ENCODE measurements at places on chromosomes 4 and X.

- no peak for DNase-seq
These were observed 234.3 kb downstream of the ZNF674 start for GRCh38 chrX:46310815-46311497.

GRCh38 chr4:16126714-16127113, 42.9 kb upstream of the PROM1 start:
- DNase-seq, result no peak

- DNase-seq, result no peak
These were observed 554.9 kb downstream of the PPP4R3C start for GRCh38 chrX:26908218-26908617.

DNA sequence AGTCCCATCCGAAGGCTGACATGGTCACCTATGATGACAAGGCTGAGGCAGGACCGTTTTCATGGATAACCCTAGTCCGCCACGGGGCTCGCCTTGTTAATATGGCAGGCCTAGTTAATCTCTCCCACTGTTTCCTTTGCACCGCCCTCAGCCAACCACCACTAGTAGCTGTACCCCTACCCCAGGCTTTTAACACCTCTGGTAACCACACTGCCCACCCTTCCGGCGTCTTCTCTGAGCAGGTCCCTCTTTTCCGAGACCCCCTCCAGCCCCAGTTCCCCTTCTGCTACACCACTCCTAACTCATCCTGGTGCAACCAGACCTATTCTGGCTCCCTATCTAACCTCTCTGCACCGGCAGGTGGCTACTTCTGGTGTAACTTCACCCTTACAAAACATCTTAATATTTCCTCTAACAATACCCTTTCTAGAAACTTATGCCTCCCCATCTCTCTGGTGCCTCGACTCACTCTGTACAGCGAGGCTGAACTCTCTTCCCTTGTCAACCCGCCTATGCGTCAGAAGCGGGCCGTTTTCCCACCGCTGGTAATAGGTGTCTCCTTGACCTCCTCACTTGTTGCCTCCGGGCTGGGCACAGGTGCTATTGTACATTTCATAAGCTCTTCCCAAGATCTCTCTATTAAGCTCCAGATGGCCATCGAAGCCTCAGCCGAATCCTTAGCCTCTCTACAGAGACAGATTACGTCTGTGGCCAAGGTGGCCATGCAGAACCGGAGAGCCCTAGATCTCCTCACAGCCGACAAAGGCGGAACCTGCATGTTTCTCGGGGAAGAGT, 964.4 kb downstream of the RPA4 start:
- DNase-seq, result no peak

DNA sequence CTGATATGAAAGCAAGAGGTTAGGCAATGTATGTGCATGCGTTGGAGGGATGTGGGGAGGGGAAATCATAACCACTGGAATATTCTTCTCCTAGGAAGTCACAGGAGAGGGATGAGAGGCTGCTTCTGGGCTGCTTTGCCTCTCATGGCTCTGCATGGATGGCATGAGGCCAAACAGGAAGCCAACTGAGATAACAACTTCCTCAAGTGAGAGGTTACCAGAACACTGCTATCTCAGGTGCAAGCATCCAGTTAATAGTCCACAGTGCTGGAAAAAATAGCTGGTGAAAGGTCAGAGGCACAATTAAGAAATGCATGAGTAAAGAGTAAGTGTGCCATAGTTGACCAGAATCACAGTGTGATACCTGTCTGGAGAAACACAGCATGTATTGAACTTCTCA, 113.3 kb downstream of the ELOVL6 start:
- DNase-seq, result no peak

- DNase-seq, result no peak
These were observed 37.1 kb upstream of the HERC6 start for GRCh38 chr4:88341227-88342192.

GRCh38 chrX:154074199-154074598, 23.3 kb downstream of the MECP2 start:
- no peak for DNase-seq

GRCh38 chrX:129576539-129576938, 36.5 kb downstream of the OCRL start:
- no peak for DNase-seq

- no peak for DNase-seq
These were observed 68.7 kb downstream of the DHX15 start for GRCh38 chr4:24515698-24516097.

- no peak for DNase-seq
These were observed 144.4 kb downstream of the PCDH18 start for GRCh38 chr4:137387924-137388323.

GRCh38 chrX:9865804-9866472, 79.7 kb downstream of the SHROOM2 start:
- DNase-seq, result no peak

DNA sequence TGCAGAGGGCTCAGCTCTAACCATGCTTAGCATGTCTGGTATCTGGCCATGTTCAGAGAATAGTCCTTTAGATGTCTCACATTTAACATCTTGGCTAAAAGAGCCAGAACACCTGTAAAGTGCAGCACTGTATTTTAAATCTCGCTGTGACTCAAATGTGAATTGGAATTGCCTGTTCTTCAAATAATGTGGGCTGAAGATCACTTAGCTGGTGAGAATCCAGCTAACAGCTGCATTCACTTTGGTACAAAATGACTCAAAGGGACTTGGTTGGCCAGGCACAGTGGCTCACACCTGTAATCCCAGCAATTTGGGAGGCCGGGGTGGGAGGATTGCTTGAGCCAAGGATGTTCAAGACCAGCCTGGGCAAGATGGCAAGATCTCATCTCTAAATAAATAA, 63.5 kb upstream of the PLAC8 start:
- DNase-seq, result no peak

DNA sequence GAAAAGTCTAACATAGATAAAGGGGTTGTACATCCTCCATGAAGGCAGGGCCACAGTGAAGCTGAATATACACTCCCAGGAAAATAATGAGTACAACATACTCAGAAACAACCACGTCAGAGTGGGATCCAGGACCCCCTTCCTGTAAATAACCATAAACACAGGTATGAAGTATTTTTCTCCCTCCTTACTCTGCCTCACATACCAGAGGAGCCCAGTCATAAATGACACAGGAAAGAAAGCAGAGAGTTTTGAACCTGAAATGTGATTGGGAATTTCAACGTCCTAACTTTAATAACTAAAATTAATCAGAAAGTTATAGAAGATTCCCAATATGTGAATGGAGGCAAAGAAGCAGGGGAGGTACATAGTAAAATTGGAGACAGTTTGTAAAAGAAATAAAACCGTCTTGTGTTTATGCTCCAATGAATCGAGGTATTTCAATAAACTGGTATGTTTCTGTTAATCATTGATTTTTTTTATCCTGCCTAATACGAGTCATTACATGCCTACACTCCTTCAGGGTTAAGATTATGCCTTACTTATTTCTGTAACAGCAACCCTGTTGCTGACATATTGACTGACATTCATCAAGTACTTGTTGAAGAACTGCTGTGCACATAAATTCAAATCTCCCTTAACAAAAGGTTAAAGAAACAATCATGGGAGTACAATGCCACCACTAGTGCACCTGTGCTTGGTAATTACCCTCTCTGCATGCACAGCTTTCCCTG, 431.3 kb downstream of the KCNIP4 start:
- DNase-seq, result no peak

DNA sequence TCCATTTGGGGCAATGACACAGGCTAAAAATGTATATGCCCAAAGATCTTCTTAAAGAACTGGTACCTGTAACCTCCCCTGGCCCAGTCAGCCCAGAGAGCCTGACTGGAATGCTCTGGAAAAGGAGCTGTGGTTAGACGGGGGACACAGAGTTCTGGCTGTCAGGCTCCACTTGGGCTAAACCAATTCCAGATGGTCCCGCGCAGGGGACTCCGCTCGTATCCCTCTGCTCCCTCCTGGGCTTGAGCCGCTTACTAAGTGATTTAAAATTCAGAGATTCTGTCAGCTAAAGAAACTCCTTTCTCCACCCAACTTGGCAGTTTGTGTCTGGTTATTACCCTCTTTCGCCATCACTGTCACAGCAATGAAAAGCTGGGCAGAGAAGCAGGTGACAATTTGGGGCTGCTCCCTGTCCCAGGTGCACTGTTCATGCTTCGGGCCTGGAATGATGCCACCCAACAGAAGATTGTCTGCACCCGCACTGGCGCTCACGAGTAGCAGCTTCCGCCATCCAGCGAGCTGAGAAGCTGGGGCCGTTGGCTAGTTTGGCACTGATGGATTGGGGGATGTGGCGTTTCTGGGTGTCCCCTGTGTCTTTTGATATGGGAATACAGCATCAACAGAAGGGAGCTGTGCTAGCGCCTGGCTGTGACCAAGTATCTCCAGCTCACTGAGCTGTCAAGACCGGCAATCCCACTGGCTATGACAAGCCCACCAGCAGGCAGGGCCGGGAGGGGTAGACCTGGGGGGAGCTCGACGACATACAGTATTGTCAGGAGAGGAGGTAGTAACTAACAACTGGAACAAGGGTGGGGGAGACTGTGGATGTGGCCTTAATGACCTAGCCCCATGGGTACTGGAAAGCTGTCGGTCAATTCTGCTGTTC, 6.7 kb upstream of the IRAK1 start:
- no peak for DNase-seq
